ENCODE measurements at places on chromosomes 11 and 22. TPM values are rescaled to one million over a fixed set of nuclear protein-coding genes. Genes with fewer than 3 reads are reported as not detected.

The GRIA4 gene
- 86.3 TPM for total RNA-seq

The MOGAT2 gene
- not detected for total RNA-seq

The SMC1B gene
- under 0.01 TPM for total RNA-seq

The C11orf65 gene
- total RNA-seq: 0.62 TPM

The NUCB2 gene
- total RNA-seq: 69.7 TPM

The CALCA gene
- total RNA-seq: not detected

The ZNF215 gene
- 5.6 TPM for total RNA-seq

The ACTN3 gene
- not detected for total RNA-seq

The DEUP1 gene
- total RNA-seq: 0.16 TPM

The SAA2 gene
- total RNA-seq: 0.31 TPM

The TPH1 gene
- total RNA-seq: 0.47 TPM

The C22orf23 gene
- 0.31 TPM for total RNA-seq

The ACR gene
- total RNA-seq: not detected

The OR56A3 gene
- not detected for total RNA-seq

The TANGO2 gene
- 15.9 TPM for total RNA-seq

The CCDC73 gene
- total RNA-seq: not detected

The B4GALNT4 gene
- 99.5 TPM for total RNA-seq

The GAS2L1 gene
- total RNA-seq: 7.3 TPM

The PATL1 gene
- total RNA-seq: 3.7 TPM

The MPEG1 gene
- 2.8 TPM for total RNA-seq

The SYT9 gene
- total RNA-seq: 4.7 TPM

The LDHAL6A gene
- 0.62 TPM for total RNA-seq

The LBHD1 gene
- 0.94 TPM for total RNA-seq

The TEX54 gene
- total RNA-seq: not detected

The DCDC1 gene
- total RNA-seq: 1.2 TPM

The SPI1 gene
- 0.78 TPM for total RNA-seq

The TOLLIP gene
- 17.8 TPM for total RNA-seq

The PATE2 gene
- 1.6 TPM for total RNA-seq

The PHF21A gene
- 30.7 TPM for total RNA-seq

The SYT7 gene
- total RNA-seq: 15.1 TPM

The CATSPERZ gene
- total RNA-seq: 1.7 TPM

The OR5P2 gene
- total RNA-seq: not detected

The F2 gene
- 0.16 TPM for total RNA-seq

The OSM gene
- 0.31 TPM for total RNA-seq

The GLYATL2 gene
- total RNA-seq: 1.2 TPM

The FAM227A gene
- 3.7 TPM for total RNA-seq

The PPP6R2 gene
- total RNA-seq: 71.7 TPM

The FXYD6 gene
- total RNA-seq: 107 TPM

The OR51B5 gene
- 0.47 TPM for total RNA-seq
